ENCODE measurements at places on chromosomes 11 and 22. TPM values are rescaled to one million over a fixed set of nuclear protein-coding genes. Genes with fewer than 3 reads are reported as not detected.

Gene SSTR3
- total RNA-seq = not detected

Gene ARHGAP42
- total RNA-seq = 6.3 TPM

Gene SAA2
- total RNA-seq = not detected

Gene APOBEC3B
- 7.4 TPM for total RNA-seq

Gene FADS3
- 173 TPM for total RNA-seq

Gene KRTAP5-6
- not detected for total RNA-seq

Gene SGSM1
- not detected for total RNA-seq

Measured in smooth muscle cell of trachea (primary cell).